ENCODE measurements at places on chromosomes 5 and 9.

- no peak for DNase-seq
Measured at GRCh38 chr9:129252937-129253802, 75.1 kb upstream of the IER5L start.

DNA sequence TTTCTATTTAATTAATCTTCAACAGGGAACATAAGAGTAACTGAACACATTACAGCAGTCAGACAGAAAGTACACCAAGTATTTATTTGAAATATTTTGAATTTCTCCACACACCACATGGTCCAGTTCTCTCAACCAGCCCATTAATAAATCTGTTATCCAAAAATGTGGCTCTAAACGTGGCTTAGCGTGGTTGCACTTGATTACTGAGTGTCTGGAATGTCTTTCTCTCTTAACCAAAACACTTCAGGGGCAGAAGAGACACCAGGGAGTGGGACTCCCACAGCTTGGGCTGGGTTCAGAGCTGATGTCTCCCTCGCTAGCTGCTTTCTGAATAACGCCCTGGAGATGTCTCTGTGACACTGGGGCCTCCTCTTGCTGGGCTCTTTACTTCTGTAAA is 52.6 kb upstream of the FANCC start:
- no peak for DNase-seq

DNA sequence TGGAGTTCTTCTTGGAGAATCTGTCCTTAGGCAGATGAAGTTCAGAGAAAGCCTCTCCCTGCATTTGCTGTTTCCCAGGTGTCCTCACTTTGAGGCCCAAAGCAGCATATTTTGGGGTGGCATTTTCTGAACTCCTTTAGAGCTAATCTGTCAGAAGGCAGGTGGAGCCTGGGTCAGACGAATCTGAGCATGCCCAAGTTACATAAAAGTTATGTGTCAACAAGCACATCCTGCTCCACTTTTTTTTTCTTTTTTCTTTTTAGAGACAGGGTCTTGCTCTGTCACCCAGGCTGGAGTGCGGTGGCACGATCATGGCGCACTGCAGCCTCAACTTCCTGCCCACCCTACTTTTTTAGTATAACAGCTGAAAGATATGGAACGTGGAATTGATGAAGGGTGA is 41.3 kb upstream of the HSPA9 start:
- DNase-seq: no peak

DNA sequence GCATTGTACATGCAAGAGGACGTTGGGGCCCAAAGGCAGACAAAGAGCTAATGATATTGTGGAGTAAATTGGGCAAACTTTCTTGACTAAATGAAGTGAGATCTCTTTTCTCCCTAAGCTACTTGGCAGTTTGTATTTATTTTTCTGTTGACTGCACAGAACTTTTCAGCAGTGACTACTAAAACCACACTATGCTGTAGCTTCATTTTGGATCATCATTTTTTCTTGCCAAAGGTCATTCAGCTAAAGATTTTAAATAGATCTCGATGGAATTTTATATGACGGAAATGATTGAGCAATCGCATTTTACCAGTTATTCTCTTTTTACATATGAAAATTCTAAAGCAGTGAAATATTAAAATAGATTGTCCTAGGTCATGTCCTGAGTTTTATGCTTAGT is 286.1 kb upstream of the ACTBL2 start:
- DNase-seq: no peak

DNA sequence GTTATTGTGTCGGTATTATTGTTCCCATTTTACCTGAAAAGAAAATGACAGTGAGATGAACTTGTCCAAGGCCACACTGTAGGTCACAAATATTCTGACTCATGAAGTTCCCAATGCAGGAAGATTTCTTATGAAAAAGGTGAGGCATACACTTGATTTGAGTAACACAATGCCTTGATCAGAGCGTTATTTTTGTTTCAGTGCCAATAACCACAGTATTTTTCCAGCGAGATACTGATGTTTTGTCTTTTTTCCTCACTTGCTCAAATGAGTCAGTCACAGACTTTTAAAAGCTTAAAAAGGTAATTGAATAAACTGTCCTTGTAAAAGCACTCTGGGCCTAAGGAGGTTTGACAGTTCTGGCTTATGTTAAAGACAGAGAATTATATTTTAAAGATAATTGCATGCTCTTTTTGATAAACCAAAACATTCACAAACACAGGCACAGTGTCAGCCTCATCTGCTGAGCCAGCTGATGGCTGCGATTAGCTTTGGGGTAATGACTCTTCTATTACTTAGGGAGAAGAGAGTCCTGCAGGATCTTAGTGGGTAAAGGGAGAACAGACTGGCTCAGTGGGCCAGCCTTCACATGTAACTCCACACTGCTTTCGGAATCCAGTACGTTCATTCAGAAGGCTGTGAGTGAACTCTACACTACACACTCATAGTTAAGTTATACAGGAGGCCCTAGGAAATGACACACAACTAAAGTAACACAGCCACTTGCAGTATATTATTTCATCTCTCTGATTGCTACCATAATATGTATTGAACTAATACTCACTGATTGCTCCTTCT is 165.5 kb upstream of the CD180 start:
- DNase-seq: peak; percentile 99

GRCh38 chr9:111945216-111945615 is 48.6 kb downstream of the UGCG start:
- no peak for DNase-seq

Measured in SK-N-DZ (cell line).